MCF 10A (cell line): ENCODE measurements at places on chromosomes 16 and 17. TPM values are rescaled to one million over a fixed set of nuclear protein-coding genes. Genes with fewer than 3 reads are reported as not detected.

- peaks cover 6% of the 10 kb centered on the region for H3K36me3 ChIP-seq
- H3K27me3 ChIP-seq, result peaks cover 79% of the 10 kb centered on the region
Observed at GRCh38 chr17:83160443-83161297, 81.3 kb downstream of the METRNL start.

- no peaks in the 10 kb centered on the region for H3K27me3 ChIP-seq
- no peak overlapping the region for H3K27ac ChIP-seq
- no peak for DNase-seq
Observed at GRCh38 chr16:51161440-51162195, 10.5 kb upstream of the SALL1 start.

- peaks cover 10% of the 10 kb centered on the region for H3K36me3 ChIP-seq
- peaks cover 7% of the 10 kb centered on the region for H3K4me1 ChIP-seq
- H3K27ac ChIP-seq, result no peak overlapping the region
Observed at GRCh38 chr16:25224731-25225319, 8.1 kb downstream of the AQP8 start.

- DNase-seq, result no peak
- H3K27ac ChIP-seq, result peak overlapping the region; percentile 26
- peaks cover 5% of the 10 kb centered on the region for H3K36me3 ChIP-seq
- no peaks in the 10 kb centered on the region for H3K27me3 ChIP-seq
Observed at GRCh38 chr17:5821803-5822202, 237.5 kb upstream of the NLRP1 start.

- H3K4me1 ChIP-seq, result peaks cover 11% of the 10 kb centered on the region
- DNase-seq, result peak; percentile 52
- H3K4me3 ChIP-seq, result no peak overlapping the region
- peaks cover 12% of the 10 kb centered on the region for H3K36me3 ChIP-seq
- no peaks in the 10 kb centered on the region for H3K27me3 ChIP-seq
- H3K27ac ChIP-seq, result no peak overlapping the region
Observed at GRCh38 chr16:31099860-31100638, 5.5 kb upstream of the VKORC1 start.

DNA sequence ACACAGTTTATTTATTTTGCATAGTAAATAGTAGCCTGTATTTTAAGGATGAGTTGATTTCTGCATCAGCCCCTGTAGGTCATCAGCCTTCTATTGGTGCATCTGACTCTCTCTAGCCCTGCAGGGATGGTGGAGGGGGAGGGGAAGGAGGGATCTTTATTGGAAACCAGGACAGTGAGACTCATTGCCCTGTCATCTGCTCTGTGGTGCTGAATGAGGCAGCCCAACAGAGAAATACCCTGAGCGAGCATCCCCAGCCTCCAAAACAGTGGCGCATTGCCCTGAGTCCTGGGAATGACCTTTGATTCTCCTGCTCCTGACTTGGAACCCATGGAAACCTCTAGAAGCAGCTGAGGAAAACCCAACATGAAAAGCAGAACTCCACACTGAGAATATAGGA is 45.5 kb upstream of the STH start:
- H3K4me1 ChIP-seq, result no peaks in the 10 kb centered on the region
- peaks cover 33% of the 10 kb centered on the region for H3K27me3 ChIP-seq
- H3K27ac ChIP-seq, result no peak overlapping the region
- DNase-seq, result no peak

DNA sequence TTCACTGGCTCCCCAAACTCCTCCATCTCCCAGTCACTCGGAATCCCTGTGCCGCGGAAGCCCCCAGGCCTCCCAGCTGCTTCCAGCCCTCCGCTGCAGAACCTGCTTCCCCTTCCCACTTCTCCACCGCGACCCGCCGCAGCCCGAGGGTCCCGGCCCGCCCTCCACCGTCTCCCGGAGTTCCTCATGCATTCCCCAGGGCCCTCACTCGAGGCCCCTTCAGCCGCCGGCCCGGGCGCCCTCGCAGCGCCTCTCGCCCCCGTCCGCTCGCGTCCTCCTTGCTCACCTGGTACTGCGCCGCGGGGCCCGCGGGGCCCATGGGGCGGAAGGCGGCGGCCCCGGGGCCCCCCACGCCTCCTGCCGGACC is 329 bp downstream of the SMARCD2 start:
- H3K36me3 ChIP-seq, result peaks cover 17% of the 10 kb centered on the region
- H3K27me3 ChIP-seq, result no peaks in the 10 kb centered on the region
- peaks cover 36% of the 10 kb centered on the region for H3K4me1 ChIP-seq

GRCh38 chr17:51761105-51761504 is 397.4 kb downstream of the CA10 start:
- H3K27me3 ChIP-seq, result peaks cover 65% of the 10 kb centered on the region
- H3K4me1 ChIP-seq, result no peaks in the 10 kb centered on the region

GRCh38 chr17:227078-227945 is 45.9 kb upstream of the DOC2B start:
- no peaks in the 10 kb centered on the region for H3K4me1 ChIP-seq
- no peaks in the 10 kb centered on the region for H3K36me3 ChIP-seq
- no peak for DNase-seq
- no peak overlapping the region for H3K4me3 ChIP-seq

DNA sequence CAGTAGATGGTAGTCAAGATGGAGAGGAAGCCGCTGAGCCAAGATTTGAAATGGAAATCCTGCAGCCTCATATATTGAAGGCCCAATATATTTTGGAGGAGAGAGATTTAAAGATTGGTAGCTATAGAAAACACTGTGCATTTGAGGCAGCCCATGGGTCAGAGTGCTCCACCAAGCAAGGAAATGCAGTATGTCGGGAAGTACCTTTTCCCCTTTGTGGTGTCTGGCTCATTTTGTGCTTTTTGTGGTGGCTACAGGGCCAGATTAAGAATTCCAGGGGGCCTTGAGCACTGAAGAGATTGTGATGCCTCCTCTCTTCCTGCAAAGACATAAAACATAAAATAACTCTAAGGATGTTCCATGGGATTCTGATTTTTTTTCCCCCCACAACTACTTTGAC is 39.6 kb downstream of the CDRT15 start:
- no peaks in the 10 kb centered on the region for H3K27me3 ChIP-seq
- peaks cover 14% of the 10 kb centered on the region for H3K4me1 ChIP-seq
- DNase-seq, result no peak
- no peak overlapping the region for H3K4me3 ChIP-seq
- H3K27ac ChIP-seq, result peak overlapping the region; percentile 70

KRT27 gene
- total RNA-seq, result not detected in 2 replicates
